ENCODE measurements at places on chromosomes 2 and 18. TPM values are rescaled to one million over a fixed set of nuclear protein-coding genes. Genes with fewer than 3 reads are reported as not detected.

GRCh38 chr18:74571895-74572680 lies 25.6 kb upstream of the ZNF407 start:
- no peaks in the 10 kb centered on the region for H3K27me3 ChIP-seq
- H3K4me3 ChIP-seq = no peak overlapping the region
- H3K36me3 ChIP-seq = no peaks in the 10 kb centered on the region
- no peaks in the 10 kb centered on the region for H3K4me1 ChIP-seq
- no peak for DNase-seq

- no peak for DNase-seq
- H3K4me3 ChIP-seq = no peak overlapping the region
- no peaks in the 10 kb centered on the region for H3K27me3 ChIP-seq
- H3K27ac ChIP-seq = no peak overlapping the region
Observed at GRCh38 chr2:223055836-223056235, 3.8 kb downstream of the KCNE4 start.

DNA sequence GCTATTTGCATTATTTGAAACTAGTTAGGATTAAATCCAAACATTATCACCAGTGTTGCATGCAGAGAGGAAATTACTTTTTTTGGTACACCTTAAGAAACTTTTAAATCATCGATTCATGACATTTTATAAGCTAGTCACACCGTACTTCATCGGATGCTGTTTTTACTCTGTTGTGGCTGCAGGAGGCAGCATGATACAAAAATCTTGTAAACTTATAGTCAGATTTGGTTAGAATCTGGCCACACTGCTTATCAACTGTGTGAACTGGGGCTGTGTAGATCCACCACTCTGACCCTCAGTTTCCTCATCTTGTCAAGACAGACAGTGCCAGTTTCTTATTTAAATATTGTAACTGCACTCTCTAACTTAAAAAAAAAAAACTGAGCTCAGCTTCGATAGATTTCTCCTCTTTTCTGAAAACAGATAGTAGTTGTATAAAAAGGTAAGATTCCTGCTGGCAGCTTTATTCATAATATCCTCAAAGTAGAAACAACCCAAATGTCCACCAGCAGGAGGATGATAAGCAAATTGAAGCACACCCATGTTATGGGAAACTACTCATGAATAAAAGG lies 77.8 kb downstream of the RAPGEF4 start:
- no peaks in the 10 kb centered on the region for H3K4me1 ChIP-seq
- no peaks in the 10 kb centered on the region for H3K27me3 ChIP-seq
- no peaks in the 10 kb centered on the region for H3K36me3 ChIP-seq
- no peak overlapping the region for H3K4me3 ChIP-seq

- no peaks in the 10 kb centered on the region for H3K4me1 ChIP-seq
- no peaks in the 10 kb centered on the region for H3K36me3 ChIP-seq
- H3K27me3 ChIP-seq = no peaks in the 10 kb centered on the region
- no peak overlapping the region for H3K27ac ChIP-seq
Observed at GRCh38 chr18:37199741-37200140, 365.9 kb downstream of the CELF4 start.

GRCh38 chr2:20207051-20207450 lies 17.9 kb downstream of the SDC1 start:
- no peaks in the 10 kb centered on the region for H3K27me3 ChIP-seq
- peaks cover 4% of the 10 kb centered on the region for H3K4me1 ChIP-seq
- DNase-seq = no peak

DNA sequence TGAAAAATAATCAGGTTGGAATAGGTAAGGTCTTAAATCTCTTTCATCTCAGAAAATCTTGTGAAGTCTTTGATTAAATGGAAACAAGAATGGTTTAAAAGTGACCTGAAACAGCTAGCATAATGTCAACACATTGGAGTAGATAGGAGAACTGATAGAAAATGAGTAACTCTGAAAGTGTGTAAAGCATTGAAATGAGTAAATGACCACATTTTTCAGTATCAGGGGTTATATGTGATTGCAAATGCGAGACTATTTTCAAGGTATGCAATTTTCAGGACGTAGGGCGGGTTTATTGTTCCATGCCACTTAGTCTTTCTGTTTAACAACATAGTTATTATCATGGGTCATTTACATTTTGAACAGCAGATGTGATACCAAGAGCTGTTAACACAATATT lies 1383.2 kb downstream of the LRP1B start:
- H3K4me1 ChIP-seq = no peaks in the 10 kb centered on the region
- H3K4me3 ChIP-seq = no peak overlapping the region
- H3K27me3 ChIP-seq = no peaks in the 10 kb centered on the region
- DNase-seq = no peak
- H3K27ac ChIP-seq = no peak overlapping the region
- no peaks in the 10 kb centered on the region for H3K36me3 ChIP-seq

- no peak for DNase-seq
- no peaks in the 10 kb centered on the region for H3K36me3 ChIP-seq
- H3K27me3 ChIP-seq = no peaks in the 10 kb centered on the region
- H3K4me1 ChIP-seq = no peaks in the 10 kb centered on the region
- no peak overlapping the region for H3K27ac ChIP-seq
- no peak overlapping the region for H3K4me3 ChIP-seq
Observed at GRCh38 chr2:219798430-219798829, 171.0 kb downstream of the SLC4A3 start.

VIL1 gene
- total RNA-seq = 9.2 TPM

ATP8B1 gene
- total RNA-seq = 3.9 TPM

CCDC68 gene
- total RNA-seq = 1.2 TPM

FKBP7 gene
- total RNA-seq = 8.3 TPM
